NCI-H345 (cell line): ENCODE measurements at places on chromosomes 12 and 14.

DNA sequence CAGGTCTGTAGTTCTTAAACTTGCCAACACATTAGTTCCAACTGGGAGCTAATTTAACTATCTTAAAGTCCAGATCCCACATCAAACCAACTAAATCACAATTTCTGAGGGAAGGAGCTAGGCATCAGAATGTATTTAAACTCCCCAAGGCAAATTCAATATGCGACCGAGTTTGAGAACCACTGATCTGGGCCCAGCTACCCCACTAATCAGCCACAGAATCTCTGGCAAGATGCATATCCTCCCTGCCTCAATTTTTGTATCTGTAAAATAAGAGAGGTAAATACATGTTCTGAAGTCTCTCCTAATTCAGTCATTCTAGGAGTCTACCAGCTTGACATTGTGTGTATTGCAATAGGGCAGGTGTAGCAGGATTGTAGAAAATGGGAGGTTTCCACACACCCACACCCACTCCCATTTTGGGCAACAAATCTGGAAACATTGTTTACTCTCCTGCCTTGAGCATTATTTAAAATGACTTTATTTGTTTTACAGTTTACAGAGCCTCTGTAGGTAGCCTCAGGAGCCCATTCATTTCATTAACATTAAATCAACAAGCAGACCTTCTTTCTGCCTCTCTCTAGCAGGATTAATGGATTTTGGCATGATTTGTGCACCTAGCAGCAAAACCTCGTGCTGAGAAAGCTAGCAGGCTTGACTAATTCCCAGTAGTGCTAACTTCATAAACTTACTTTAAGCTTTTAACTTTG is 15.6 kb downstream of the LGR5 start:
- DNase-seq: peak; percentile 93

DNA sequence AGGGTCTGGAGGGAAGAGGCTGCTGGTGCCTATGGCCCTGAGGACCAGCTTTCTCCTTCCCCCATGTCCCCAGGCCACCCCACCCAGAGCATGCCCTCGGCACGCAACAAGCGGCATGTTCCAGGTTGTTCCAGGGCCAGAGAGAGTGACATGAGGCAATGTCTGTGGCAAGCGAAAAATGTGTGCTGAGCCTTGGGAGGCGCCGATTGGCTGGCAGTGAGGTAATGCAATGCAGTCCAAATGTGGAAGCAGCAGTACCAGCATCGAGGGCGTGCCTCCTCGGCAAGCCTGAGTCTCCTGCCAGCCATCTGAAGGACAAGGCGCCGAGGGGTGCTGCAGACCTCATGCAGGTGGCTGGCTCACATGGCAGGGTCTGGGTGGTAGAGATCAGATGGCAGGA is 423.8 kb downstream of the NRXN3 start:
- DNase-seq: no peak

DNA sequence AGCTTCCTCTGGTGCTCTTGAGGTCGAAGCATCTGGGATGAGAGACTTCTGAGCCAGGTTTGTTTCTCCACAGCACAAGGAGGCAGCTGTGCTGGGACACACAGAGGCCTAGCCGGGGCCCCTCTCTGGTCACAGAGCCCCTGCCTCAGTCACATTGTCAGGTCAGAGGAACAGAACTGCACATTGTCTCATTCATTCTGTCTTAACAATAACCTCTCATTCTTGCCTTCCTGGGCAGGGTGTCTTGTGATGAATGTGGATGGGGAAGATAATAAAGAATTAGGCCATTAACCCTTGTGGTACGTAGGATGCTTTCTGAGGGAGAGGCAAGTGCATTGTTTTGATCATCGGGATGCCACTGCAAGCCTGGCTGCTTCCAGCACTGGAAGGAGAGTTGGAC is 29.8 kb downstream of the FNTB start:
- DNase-seq: no peak

DNA sequence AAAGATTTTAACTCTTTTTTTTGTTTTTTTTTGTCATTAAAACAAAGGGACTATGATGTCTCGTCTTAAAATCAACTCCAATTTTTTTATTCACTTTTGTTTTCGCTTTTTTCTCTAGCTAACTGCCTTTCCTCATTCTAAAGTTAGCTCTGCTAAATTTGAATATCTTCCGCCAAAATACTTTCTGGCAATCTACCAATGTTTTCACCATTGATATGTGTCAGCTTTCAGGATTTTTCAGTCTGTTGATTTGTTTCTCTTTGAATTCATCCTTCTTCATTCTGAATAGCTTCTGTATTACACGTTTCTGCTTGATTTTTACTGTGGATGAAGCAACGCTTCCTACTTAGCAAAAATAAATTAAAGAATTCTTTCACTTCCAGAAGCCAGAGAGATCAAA is 38.7 kb upstream of the NOVA1 start:
- no peak for DNase-seq
